ENCODE measurements at places on chromosomes 1 and 21.

GRCh38 chr1:171654942-171655745 lies 2.7 kb upstream of the MYOC start:
- DNase-seq, result peak; percentile 45

GRCh38 chr21:45644041-45644906 lies 749 bp downstream of the PCBP3 start:
- DNase-seq, result no peak

GRCh38 chr1:161388639-161389038 lies 21.0 kb upstream of the CFAP126 start:
- no peak for DNase-seq

DNA sequence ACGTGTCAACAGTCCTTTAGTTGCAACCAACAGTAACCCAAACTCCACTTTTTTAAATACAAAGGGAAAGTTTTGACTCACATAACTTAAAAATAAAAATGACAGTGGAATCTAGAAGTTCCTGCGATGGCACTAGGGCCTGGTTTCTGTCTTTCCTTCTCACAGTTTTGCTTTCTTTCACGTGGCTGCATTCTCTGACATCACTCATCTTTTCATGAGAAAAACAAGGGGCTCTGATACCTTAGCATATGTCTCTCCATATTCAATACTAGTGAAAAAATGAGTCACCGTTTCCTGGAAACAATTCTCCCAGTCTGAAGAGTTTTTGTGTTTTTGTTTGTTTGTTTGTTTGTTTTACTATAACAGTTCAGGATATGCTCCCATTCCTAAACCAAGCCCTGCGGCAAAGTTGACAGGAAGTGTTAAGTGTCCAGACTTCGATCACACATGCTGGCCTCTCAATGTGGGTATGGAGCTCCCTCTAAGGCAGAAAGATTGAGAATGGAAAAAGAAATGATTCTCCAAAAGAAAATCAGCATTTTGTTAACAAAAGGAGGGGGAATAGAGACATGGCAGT lies 483.3 kb downstream of the TTLL7 start:
- no peak for DNase-seq

DNA sequence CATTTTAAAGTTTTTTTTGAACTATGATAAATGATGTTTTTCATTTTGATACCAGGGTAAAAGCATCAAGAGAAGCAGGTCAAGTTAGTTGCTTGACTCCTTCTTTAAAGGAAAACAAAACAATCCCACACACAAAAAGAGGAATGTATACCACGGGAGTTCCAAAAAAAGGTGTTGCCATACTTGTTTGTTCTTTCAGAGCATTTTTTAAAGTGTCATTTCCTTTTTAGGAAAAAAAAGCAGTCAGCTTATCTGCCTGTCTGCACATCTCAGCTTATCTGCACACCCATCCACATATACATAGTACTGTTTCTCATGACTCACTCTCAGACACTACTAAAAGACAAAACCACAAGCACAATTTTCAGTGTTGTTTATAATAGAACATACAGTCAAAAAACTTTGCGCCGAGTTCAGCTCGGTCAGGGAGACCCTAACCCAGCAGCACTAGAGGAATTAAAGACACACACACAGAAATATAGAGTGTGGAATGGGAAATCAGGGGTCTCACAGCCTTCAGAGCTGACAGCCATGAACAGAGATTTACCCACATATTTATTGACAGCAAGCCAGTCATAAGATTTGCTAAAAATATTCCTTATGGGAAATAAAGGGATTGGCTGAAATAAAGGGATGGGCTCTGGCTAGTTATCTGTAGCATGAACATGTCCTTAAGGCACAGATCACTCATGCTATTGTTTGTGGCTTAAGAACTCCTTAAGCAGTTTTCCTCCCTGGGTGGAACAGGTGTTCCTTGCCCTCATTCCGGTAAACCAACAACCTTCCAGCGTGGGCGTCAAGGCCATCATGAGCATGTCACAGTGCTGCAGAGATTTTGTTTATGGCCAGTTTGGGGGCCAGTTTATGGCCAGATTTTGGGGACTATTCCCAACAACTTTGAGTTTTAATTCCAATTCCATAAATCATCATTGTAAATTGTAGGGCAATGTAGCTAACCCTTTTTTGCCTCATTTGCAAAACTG lies 11.4 kb upstream of the MNDA start:
- DNase-seq, result no peak

DNA sequence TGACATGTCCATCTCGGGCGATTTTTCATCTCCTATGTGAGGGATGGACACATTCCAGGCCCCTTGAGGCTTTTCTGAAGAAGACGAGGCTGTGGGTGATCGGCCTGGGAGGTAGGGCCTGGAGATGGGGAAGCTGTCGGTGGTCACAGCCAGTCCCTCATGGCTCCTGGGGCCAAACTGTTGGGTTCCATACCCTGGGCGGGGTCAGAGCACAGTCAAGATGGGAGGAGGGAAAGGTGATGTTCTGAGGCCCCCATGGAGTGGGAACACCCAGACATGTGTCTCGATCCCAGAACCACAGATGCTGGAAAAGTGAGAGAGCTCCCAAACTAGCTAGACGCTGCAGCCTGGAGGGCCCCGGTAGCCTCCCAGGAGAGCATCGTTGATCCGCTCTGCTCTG lies 157.5 kb upstream of the C1orf174 start:
- DNase-seq, result no peak

DNA sequence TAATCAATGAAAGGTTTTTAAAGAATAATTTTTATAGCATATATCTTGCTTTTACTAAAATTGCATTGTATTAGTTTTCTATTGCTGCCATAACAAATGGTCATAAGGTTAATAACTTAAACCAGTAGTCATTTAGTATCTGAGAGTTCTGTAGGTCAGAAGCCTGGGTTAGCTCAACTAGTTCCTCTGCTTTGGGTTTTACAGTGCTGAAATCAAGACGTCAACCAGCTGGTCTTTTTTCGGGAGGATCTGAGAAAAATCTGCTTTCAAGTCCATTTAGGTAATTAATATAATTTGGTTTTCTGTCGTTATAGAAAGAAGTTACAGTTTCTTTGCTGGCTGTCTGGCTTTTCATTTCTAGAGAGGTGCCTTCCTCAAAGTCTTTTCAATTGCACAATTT lies 577.7 kb downstream of the MRPL39 start:
- DNase-seq, result no peak

DNA sequence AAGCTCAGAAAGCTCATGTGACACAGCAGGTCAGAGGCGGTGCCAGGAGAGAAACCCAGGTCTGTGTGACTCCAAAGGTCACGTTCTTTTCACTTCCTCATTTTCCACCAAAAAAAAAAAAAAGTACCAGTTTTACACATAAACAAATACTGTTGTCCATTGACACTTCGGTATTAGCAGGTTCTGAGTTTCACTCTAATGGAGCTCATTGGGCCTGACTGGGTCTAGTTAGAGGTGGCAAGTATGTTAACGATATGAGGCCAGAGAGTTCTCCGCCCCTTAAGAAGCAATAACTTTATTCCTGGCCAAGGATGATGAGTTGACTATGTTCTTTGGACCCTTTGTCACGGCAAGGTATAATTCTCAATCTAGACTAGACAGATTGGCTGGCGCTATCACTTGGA lies 30.0 kb upstream of the SDE2 start:
- DNase-seq, result no peak

Measured in activated CD8-positive, alpha-beta memory T cell treated with anti-CD3 and anti-CD28 coated beads for 1 hour (primary cell).